ENCODE measurements at places on chromosomes 2 and 18.

DNA sequence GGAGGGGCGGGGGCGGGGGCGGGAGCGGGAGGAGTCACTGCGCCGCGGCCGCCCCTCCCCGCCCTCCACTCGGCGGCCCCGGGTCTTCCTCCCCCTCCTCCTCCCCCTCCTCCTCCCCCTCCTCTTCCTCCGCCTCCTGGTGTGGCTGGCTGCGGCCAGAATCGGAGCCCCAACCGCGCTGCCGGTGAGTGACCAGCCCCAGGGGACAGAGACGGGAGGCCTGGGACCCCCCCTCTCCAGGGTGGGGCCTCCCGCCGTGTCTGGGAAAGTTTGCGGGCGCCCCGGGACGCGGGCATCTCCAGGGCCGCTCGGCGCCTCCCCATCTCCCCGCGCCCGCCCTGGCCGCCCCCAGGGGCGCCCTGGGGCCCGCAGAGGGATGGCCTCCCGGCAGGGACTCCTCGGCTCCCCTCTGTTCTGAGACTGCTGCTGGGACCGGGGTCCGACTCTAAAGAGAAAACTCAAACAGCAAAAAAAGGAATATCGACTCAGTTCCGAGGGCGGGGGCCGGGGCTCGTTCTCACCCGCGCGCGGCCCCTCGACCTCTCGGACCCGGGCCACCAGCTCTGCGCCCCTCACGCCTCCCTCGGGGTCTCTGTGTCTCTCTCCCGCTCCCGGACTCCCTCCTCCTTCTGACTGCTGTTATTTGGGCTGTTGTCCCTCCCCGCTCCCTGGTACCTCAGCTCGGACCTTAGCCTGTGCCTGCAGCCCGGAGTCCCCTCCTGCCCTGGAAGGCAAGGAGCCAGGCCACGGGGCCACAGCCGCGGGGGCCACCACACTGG lies at the start of gene STON1:
Gene STON1 (plus strand): TSS at position 122 of the 779 bp plus-strand sequence. CDS start 50,480 bp downstream, outside the sequence.
- DNase-seq, result no peak

- DNase-seq, result peak; percentile 29
Measured at GRCh38 chr2:241965931-241966412, 96.4 kb downstream of the RTP5 start.

GRCh38 chr2:174436351-174436750 lies 40.8 kb downstream of the SCRN3 start:
- DNase-seq, result no peak

DNA sequence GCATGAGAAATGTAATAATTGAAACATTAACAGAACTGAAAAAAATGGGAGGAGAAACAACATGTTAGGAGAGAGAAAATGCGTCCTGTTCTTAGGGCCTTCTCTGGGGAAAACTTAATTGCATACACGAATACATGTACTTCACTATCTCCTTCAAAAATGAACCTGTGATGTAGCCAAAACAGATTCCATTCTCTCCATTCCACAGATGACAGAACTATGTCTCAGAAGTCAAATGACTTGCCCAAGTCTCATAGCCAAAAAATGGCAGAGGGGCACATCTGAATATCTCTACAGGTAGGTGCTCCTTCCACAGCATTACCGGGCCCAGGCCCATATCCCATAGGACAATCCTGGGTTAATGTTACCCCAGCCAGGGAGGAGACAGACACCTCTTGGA lies 3.9 kb upstream of the DCTN1 start:
- no peak for DNase-seq

DNA sequence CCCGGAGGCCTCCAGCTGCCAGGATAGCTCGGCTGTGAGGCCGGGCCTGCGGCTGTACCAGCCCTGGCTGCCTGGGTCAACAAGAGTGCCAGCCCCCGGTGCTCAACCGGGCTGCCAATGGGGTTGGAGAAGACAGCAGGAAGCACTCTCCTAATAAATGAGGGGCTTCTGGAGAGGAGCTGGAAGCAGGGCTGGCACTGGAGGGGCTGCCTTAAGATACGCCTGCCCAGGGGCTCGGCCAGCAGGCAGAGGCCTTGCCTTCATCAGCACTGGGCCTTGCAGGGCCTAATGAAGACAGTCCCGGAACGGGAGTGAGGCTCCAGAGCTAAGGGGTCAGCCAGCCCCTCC lies 73.6 kb downstream of the TEX51 start:
- DNase-seq, result no peak

GRCh38 chr2:133411857-133412256 lies 156.4 kb downstream of the NCKAP5 start:
- no peak for DNase-seq

GRCh38 chr2:106018141-106018540 lies 176.0 kb downstream of the UXS1 start:
- no peak for DNase-seq

DNA sequence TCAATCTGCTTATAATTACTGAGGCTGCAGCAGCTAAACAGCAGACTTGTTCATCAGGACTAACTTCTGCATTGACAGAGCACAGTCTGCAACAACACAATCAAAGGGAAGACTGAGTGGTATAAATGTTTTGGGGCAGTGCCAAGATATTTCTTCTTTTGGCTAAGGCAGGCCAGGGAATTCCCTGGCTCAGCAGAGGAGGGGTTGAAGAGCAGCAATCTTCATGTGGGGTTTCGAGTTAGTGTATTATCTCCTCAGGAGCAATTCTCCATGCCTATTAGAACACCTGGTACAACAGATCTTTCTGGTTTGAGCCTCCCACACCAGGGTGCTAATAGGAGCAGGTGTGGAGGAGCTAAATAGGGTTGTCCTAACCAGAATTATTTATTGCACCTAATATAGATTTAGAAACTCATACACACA lies 103.0 kb upstream of the STK17B start:
- no peak for DNase-seq

DNA sequence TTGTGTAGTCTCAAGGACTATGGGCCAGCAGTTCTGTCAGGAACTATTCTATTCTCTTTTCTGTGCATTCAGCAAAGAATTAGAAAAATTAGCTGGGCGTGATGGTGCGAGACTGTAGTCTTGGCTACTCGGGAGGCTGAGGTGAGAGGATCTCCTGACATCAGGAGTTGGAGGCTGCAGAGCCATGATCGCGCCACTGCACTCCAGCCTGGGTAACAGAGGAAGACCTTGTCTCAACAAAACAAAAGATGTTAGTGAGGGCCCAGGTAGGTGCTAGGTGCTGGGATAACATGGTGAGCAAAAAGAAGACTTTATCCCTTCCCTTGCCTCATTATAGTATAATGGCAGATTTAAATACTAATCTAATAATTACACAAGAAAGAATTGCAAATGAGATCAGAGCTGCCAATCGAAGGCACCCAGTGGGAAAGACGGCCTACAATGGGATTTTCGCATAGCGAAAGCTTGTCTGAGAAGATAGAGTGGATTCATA lies 447 bp upstream of the MRPL19 start:
- DNase-seq, result no peak

- no peak for DNase-seq
Measured at GRCh38 chr2:118062048-118062447, 26.2 kb upstream of the INSIG2 start.

DNA sequence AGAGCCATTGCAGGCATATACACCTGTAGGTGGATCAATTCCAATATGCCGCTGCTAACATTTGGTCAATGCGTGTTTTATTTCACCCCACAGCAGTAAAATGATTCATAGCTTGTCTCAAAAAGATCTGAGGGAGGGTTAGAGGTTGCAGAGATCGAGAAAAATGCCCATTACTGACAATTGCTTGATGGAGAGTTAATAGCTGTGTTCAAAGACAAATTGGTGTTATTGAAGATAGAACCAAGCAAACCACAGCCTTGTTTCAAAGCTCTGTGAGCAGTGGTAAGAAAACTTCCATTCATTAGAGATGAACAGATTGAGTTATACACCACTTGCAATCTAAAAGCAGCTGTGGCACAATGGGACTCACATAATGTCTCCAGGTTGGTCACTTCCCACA lies 95.4 kb downstream of the KCNE4 start:
- no peak for DNase-seq

GRCh38 chr2:1234731-1235308 lies 178.4 kb upstream of the TPO start:
- no peak for DNase-seq

- DNase-seq, result no peak
Measured at GRCh38 chr2:235734688-235735231, 240.9 kb downstream of the AGAP1 start.

- no peak for DNase-seq
Measured at GRCh38 chr2:13681936-13682335, 950.6 kb upstream of the LRATD1 start.
